ENCODE measurements at places on chromosomes 7 and 10.

- no peak for DNase-seq
Observed at GRCh38 chr10:21926358-21926925, 77.1 kb downstream of the DNAJC1 start.

- DNase-seq = no peak
Observed at GRCh38 chr10:18164093-18164492, 23.9 kb downstream of the CACNB2 start.

GRCh38 chr10:80277567-80278250 lies 11.7 kb downstream of the MAT1A start:
- DNase-seq = no peak

DNA sequence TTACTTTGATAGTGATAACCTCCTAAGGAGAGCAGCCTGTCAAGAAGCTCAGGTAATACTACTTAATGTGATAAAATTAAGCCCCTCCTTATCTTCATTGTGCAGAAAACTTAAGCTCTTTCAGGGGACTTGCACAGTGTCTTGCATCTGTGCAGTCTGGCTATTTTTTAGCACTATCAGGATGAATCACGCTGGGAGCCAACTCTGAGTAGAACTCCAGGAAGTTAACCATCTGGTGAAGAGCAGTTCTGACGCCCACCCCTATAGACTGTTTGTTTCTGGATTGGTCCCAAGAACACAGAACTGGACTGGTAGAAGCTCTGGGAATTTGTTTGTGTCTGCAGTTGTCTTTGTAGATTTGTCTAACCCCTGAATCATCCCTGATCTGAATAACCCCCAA lies 41.9 kb downstream of the AGK start:
- no peak for DNase-seq

DNA sequence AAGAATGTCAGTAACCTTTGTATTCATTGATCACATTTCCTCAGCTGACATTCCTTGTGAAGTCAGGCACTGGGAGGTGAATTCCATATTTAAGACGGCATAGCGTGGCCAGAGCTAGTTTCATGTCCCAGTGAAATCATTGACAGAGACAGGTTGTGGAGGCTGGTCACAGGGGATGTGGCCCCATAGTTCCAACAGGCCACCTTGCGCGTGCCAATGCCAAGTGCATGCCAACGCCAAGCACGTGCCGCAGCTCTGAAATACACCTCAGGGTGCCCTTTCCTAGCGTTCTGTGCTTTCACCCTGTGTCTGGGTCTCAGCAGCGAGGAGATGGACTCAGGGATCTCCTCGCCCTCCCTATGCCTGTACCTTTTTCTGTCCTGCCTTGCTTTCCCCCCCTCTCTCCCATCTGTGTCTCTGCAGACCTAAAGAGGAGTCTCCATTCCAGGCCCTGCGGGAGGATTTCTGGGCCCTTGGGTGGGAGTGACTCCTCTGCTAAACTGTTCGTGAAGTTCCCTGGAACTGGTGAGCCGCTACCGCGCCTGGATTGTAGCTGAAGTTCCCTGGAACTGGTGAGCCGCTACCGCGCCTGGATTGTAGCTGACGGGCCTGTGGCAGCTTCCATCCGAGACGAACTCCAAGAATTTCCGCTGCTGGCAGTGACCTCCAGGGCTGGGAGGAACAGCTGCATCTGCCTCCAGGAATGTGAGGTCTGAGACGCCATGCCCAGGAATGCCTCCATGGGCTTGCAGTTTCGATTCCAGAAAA lies 19.7 kb downstream of the AQP1 start:
- DNase-seq = no peak

DNA sequence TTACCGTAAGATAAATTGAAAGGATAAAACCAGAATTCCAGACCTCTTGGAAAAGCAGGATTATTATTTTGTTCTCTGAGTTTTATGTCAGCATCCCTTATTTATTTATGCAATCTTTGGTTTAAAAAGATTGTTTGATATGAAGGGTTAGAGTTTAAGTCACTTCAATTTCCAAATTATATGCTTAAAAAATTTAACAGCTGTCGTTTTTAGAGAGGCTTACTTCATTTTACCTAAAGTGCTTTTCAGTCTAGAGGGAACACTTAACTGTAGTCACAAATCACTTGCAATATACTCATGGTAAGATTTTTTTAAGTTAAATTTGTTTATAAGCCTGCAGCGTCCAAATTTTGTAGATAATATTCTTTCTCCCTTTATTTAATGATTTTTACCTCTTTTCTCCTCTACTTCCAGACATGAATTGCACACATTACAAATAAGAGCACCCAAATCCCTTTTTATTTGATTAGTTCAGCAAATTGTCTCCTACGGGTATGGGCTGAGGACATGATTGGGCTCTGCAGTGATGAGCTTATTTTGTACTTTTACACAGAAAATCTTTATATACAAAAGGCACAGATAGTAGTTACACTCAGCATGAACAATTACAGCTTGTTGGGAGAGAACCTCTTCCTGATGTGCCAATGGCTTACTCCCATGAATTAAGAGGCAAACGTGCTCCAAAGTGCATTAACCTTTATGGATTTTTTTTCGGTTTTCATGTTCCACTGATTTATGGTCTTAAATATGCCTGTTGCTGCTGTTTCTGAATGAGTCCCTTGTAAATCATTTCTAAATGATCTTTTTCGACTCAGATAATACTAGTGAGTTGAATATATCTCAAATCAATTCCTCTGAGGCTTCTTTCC lies 319.3 kb upstream of the LRGUK start:
- no peak for DNase-seq

DNA sequence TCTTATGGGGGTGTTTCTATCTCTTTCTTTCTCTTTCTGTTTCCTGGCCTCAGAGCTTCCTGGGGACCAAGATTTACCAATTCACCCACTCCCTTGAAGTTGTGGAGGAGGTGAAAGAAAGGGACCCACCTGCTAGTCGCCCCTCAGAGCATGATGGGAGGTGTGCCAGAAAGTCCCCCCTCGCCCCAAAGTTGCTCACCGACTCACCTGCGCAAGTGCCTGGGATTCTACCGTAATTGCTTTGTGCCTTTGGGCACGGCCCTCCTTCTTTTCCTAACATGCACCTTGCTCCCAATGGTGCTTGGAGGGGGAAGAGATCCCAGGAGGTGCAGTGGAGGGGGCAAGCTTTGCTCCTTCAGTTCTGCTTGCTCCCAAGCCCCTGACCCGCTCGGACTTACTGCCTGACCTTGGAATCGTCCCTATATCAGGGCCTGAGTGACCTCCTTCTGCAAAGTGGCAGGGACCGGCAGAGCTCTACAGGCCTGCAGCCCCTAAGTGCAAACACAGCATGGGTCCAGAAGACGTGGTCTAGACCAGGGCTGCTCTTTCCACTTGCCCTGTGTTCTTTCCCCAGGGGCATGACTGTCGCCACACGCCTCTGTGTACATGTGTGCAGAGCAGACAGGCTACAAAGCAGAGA lies 12.2 kb downstream of the AQP1 start:
- DNase-seq = peak; percentile 34

- DNase-seq = no peak
Observed at GRCh38 chr10:119679480-119679829, 28.3 kb downstream of the BAG3 start.

GRCh38 chr7:15049157-15049556 lies 146.6 kb upstream of the DGKB start:
- DNase-seq = no peak

DNA sequence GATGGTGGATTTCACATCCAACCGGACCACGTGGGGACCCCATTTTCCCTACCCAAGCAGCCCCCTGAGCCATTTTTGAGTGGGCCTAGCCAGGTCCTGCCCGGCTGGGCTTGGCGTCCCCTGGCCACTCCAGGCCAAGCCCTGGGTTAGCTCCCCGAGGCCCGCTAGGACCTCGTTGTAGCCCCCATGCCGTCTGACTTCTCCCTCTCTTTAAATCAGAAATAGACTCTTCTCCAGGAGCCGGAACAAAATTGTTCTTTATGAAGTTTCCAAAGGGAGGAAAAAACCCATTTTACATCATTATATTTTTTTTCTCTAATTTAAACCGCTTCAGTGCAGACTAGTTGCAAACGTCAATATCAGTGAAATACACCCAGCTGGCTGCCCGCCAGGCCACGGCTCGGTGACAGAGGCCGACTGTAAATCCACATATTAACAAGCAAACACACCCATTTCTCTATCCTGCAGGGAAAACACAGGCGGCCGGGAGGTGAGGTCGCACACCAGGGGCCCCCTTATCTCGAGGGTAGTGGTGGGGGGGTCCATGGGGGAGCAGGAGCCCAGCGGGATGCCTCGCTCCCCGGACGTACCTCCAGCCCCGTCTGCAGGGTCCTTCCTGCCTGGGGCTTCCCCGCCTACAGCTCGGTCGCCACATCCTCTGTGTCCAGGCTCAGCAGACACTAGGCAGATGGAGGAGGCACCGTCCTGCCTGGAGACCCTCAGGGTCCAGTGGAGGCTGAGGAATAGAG lies 72.7 kb downstream of the ELFN1 start:
- no peak for DNase-seq

- DNase-seq = no peak
Observed at GRCh38 chr10:49318755-49319154, 19.8 kb downstream of the C10orf71 start.

- no peak for DNase-seq
Observed at GRCh38 chr7:23894892-23895569, 185.0 kb downstream of the STK31 start.

DNA sequence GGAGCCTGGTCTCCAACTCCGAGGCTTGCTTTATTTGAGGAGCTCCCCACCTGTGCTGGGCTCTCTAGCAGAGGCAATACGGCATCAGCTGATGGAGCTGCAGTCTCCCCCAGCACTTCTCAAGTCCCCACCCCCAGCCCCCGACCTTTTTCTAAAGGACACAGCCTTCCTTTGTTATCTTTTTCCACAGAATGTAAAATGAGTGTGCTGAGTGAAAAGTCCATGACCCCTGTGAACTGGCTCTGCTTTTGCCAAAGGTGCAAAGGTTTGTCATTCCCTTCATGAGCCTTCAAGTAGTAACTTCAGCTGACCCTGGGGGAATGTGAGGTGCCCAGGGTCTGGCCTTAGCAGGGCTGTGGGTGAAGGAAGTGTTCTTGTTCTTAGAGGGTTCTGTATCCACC lies 25.5 kb downstream of the LRRC4 start:
- DNase-seq = no peak

GRCh38 chr7:156896388-156897022 lies 3.5 kb upstream of the LMBR1 start:
- DNase-seq = no peak

DNA sequence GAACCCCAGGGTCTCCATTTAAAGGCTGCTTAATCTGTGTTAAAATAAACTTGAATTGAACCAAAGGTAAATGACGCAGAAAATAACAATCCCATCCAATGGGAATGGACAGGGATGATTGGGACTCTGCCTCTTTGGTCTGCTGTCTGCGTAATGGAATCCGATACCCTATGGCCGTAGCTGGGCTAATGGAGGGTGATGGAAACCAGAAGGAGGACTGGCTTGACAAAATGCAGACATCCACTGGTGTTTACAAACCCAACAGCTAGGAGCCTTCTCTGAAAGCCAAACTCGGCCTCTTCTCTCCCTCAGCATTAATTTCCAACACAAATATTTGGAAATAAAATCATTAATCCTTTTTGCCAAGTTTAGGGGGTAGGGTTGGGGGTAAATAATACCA lies 162.2 kb upstream of the CHST15 start:
- no peak for DNase-seq

DNA sequence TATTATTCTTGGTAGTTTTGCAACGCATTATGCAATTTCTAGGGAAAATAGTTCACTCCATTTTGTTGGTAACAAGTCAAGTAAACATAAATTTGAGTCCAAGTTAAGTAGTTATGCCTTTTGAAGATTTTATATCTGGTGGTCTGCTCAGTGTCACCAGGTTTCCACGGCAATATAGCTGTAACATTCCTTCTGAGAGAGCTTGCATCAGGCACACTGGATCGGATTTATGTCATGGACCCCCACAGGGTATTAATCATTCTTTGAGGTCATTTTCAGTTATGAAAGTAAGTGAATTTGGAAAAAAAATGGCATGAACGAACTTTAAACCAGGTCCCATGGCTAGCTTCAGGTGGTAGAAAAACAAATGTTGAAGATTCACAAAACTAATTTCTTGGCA lies 136.3 kb downstream of the POLR1F start:
- DNase-seq = no peak

DNA sequence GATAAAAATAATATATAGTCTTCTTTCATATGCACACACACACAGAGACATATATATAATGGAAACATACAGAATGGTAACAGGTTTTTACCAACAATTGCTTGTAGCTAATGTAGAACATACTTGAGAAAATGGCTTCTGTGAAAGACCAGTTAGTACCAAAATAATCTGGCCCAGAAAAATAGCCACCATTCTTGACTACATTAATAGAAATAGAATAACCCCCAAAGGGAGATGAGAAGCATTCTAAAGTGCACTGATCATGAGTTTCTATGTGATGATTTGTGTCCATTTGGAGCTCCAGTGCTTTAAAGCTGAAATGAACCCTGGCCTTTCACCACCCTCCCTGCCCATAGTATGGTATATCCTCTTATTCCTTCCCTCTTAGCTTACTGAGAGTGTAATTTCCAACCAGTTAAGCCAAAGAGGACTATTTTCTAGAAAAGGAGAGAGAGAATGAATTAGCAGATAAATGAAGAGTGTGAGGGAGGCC lies 22.9 kb upstream of the IFIT2 start:
- DNase-seq = no peak

DNA sequence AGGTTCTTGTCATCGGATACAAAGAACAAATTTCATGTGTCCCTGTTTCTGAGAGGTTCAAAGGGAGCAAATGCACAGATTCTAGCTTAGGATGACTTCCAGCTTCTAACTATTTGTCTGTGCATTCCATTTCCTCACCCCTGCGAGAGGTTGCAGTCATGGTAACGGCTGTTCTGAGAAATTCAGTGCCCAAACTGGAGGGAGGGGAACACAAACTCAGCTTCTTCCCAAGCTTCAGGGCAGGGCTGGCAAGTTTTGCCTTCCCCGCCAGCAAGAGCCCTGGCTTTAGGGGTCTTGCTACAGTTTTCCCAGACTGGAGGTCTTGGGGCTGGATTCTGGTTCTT lies 11.1 kb downstream of the FAS start:
- no peak for DNase-seq

- DNase-seq = no peak
Observed at GRCh38 chr7:6071406-6071805, 40.2 kb downstream of the ANKRD61 start.

DNA sequence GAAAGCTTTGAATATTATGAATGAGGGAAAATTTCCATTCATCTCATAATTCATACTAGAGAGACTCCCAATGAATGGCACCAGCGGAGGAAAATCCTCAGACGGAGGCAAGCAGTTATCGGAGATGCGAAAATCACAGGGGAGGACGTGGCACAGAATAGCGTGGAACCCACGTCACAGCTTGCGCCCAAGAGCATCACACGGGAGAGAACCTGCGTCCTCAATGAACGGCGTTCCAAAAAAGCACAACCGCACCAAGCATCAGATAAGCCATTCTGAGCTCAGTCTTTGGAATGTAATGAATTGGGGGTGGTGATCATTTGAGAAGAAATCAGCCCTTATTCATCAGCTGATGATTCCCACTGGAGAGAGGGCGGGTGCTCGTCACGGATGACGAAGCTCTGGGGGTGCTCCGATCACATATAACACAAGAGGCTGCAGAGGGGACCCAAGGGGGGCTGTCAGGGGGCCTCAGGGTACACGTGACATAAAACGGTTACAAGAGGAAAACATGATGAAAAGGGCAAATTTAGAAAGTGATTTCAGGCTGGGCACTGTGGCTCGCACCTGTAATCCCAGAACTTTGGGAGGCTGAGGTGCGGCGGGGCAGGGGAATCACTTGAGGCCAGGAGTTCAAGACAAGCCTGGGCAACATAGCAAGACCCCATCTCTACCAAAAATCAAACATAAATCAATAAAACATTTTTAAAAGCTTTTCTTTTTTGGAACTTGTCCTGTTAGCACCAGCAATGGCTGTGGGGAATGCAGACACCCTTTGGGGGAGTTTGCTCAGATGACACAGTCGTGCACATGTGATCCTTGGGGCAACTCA lies 33.8 kb upstream of the FIS1 start:
- DNase-seq = no peak

Data from RWPE2 (cell line).